ENCODE measurements at places on chromosomes 16 and 17.

GRCh38 chr16:24497440-24497839, 41.9 kb upstream of the RBBP6 start:
- no peak for DNase-seq

DNA sequence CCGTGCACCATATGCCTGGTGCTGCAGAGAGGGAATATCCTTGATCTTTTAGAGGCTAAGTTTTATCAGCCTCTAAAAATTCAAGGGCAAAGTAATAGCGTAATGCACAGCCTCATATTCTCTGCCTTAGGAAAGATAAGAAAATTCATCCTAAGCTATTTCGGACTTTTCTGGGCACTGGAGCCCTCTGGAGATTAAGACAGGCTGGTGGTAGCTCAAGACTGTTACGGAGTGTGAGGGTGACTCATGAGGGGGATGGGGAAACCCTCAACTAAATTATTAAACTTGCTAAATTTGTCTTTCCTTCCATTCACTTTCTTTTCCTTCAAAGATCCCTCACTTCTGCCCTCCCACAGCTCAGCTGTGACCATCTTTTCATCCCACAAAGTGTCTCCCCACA, 73.3 kb downstream of the RPH3AL start:
- no peak for DNase-seq

GRCh38 chr16:17311333-17312093, 159.2 kb downstream of the XYLT1 start:
- DNase-seq: no peak

GRCh38 chr17:27766438-27766837, 33.9 kb downstream of the NOS2 start:
- no peak for DNase-seq

DNA sequence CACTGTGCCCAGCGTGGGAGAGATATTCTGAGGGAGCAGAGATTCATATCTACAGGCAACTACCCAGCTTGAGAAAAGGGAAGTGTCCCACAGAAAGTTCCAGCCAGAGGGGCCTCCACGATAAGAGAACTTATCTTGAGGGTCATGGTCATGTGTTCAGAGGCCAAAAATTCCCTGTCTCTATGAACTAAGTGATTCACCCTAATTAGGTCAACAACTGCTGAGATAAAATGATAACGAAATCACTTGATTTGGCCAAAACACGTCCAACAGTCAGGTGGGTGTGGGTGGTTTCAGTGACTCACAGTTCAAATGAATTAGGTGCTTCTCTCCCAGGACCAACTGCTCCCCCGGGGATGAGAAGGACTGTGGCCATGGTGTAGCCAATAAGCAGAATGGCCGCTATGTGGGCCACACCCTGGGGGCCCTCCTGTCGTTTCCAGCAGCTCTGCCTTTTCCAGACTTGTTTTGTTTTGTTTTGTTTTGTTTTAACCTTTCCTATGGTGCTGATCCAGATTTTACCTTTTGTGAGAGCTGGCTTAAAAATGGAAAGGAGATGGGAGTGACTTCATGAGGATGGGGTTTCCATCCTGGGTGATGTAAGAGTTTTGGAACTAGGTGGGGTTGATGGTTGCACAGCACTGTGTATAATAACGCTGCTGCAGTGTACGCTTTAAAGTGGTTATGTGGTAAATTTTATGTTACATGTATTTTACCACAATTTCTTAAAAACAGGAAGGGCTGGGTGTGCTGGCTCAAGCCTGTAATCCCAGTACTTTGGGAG, 8.7 kb downstream of the DNAI2 start:
- peak; percentile 69 for DNase-seq

DNA sequence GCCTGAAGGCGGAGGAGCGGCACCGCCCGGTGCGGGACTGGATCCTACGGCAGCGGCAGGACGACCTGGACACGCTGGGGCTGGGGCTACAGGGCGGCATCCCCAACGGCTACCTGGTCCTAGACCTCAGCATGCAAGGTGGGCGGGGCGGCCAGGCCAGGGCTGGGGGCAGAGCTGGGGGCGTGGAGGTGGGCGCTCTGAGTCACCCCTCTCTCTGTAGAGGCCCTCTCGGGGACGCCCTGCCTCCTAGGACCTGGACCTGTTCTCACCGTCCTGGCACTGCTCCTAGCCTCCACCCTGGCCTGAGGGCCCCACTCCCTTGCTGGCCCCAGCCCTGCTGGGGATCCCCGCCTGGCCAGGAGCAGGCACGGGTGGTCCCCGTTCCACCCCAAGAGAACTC, 7.9 kb downstream of the MSLN start:
- no peak for DNase-seq

DNA sequence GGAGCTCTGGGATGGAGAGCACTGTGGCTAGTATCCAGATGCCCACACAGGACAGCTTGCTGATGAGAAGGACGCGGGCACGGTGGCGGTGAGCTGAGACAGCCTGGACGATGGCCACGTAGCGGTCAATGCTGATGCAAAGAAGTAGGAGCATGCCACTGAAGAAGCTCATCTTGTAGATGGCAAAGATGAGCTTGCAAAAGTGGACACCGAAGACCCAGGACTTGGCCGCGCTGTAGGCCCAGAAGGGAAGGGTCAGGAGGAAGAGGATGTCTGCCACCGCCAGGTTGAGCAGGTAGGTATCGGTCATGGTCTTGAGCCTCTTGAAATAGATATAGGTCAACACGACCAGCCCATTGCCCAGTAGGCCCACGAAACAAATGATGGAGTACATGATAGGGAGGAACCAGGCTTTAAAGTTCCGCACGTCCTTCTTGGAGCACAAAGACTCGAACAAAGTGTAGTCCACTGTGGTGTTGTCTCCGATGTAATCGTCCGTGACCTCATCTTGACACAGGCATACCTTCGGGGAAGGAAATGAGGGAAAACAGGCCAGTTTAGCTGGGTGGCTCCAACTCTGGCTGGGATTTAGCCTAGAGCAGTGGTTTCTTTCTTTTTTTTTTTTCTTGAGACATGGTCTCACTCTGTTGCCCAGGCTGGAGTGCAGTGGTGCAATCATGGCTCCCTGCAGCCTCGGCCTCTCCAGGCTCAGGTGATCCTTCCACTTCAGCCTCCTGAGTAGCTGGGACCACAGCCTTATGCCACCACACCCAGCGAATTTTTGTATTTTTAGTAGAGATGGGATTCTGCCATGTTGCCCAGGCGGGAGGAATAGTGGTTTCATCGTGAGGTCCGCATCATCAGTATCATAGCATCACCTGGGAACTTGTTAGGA, 9.7 kb downstream of the CCR7 start:
- peak; percentile 8 for DNase-seq

DNA sequence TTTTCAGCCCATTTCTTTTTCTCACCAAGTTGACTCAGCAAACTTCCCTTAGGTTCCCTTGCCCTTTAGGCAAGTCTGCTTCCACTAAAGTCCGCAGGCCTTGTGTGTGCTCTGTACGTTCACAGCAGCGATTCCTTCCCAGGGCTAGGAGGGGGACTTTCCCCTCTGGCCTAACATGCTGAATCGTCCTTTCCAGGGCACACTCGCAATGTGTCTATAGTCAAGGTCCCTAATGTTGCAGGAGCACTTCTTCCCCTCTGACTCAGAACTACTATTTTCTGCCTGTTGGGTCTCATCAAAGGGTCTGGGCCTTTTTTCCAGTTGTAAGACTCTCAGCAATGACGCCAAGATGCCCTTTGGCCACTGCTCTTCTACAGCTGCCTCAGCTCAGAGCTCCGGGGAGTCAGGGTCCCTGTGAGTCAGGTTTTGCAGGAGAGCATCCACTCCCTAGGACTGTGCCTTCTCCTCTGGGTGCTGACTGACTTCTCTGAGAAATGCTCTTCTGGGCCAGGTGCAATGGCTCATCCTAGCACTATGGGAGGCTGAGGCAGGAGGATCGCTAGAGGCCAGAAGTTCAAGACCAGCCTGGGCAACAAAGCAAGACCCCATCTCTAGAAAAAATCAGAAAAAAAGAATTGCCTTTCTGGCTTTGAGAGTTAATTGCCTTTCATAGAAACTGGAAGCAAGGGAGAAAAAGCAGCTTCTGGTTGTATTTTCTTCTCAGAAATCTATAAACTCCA, 64.4 kb upstream of the TBX2 start:
- DNase-seq: no peak

DNA sequence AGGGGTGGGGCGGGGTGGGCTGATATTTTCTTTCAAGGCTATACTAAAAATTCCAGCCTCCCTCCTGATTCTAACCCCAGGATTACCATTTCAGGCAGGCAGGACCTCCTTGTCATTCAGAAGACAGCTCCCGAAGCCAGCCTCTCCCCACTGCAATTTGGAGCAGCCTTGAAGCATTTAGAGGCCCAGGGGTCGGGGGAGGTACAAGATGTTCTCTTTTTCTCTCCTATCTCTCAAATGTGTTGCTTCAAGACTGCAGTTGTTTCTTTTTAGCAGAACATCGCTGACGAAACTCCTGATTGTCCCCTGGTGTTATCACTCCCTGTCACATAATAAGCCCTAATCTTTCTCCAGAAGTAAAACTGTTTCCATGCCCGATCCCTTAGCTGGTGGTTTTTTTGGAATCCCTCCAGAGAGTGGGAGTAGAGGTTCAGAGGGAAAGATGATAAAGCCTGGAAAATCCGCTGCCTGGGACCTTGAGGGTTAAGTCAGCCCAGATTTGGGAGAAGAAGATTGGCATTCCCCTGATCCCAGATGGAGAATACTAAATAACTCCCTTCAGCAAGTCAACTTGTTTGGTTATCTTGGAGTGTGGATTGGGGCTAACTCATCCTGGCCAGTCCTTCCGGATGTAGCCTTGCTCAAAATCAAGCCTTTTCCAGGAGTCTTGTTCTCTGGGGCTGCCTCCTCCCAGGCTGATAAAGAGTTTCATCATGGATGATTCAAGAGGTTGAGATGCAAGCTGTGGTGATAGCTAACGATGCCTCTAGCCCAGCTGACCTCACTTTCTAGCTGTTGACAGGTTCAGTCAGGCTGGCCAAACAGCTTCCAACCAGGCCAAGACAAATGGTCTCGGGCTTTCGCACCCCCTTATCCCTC, 71.3 kb downstream of the SOX9 start:
- no peak for DNase-seq

DNA sequence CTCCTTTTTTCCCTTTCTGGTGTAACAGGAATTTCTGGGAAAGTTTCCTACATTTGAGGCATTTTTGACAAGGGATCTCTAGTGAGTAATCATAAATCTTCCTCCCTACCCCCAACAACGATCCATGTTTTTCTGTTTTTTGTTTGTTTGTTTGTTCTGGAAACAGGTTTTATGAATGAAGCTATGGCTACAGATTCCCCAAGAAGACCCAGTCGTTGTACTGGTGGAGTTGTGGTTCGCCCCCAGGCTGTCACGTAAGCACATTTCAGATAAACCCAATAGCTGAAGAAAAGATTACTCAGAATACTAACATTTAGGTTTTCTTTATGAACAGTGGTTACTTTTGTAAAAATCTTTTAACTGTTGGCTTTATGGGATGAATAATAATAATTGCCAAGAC, 1.6 kb downstream of the BCAS3 start:
- DNase-seq: no peak

DNA sequence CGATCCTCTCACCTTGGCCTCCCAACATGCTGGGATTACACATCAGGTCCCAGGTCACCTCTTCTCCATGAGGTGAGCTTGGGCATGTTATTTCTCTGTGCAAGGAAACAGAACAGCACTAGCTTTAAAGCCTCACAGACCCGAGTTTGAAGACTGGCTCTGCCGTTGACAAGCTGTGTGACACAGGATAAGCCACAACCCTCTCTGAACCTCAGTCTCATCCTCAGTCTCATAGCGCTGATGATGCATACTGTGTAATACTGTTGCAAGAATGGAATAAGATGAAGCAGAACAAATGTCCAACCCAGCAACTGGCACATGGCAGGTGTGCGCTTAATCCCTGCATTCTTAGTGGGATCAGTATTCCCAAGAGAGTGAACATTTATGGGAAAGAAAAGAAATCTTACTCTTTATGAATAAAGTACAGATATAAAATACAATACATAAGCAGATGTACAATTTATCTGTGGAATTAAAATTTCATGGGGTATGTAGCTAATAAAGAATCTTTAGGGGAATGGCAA, 43.5 kb downstream of the ABAT start:
- no peak for DNase-seq

DNA sequence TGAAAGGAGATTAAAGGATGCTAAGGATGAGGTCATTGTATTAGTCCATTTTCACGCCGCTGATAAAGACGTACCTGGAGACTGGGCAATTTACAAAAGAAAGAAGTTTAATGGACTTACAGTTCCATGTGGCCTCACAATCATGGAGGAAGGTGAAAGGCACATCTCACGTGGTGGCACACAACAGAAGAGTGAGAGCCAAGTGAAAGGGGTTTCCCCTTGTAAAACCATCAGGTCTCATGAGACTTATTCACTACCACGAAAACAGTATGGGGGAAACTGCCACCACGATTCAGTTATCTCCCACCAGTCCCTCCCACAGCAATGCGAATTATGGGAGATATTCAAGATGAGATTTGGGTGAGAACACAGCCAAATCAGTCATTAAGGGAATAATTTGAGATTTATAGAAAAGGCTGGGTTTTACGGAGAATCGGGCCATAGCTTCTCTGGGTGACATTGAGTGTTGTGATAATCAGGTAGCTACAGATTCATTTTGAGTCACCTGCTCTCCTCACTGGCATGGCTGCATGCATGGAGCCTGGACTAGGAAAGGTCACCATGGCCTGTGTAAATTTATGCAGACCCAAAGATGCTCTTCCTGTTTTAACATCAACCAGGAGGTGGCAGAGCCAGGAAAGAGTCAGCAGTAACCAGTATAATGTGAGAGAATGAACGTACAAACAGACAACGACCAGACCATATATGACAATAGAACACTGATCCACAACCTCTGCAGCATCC, 40.5 kb upstream of the DYNLRB2 start:
- no peak for DNase-seq

GRCh38 chr16:81645266-81645694, 133.8 kb upstream of the PLCG2 start:
- DNase-seq: no peak

DNA sequence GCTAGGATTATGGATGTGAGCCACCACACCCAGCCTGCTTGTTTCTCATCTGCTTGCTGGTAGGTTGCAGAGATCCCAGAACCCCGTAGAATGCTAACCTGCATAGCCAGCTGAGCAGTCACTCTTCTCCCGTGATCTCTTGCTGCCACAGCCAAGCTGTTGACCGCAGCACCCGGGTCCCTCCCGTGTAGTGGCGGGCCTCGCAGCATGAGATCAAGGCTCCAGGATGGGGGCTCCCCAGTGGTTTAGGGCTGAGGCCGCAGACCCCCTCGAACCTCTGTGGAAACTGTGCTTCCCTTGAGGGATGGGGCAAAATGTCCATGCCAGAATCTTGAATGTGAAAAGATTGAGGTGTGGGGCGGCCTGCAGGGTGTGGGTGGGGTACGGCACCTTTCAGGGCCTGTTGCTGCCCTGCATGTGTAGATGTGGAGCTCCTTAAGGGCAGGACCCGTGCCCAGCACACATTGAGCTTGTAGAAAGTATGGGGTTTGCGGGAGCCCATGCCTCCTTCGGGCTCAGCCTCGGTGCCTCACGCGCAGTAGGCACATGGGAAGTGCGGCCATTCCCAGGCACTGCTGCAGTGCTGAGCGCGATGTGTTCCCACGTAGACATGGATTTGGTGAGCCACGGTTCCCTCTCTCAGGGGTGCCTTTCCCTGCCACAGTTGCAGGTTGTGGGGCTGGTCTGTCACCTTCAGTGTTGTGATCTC, 99.9 kb downstream of the BANP start:
- no peak for DNase-seq

All from activated naive CD8-positive, alpha-beta T cell treated with anti-CD3 and anti-CD28 coated beads, Interleukin-2, amount 50 U/mL, for 24 hours (primary cell).